ENCODE measurements at places on chromosomes 3 and 15. TPM values are rescaled to one million over a fixed set of nuclear protein-coding genes. Genes with fewer than 3 reads are reported as not detected.

DNA sequence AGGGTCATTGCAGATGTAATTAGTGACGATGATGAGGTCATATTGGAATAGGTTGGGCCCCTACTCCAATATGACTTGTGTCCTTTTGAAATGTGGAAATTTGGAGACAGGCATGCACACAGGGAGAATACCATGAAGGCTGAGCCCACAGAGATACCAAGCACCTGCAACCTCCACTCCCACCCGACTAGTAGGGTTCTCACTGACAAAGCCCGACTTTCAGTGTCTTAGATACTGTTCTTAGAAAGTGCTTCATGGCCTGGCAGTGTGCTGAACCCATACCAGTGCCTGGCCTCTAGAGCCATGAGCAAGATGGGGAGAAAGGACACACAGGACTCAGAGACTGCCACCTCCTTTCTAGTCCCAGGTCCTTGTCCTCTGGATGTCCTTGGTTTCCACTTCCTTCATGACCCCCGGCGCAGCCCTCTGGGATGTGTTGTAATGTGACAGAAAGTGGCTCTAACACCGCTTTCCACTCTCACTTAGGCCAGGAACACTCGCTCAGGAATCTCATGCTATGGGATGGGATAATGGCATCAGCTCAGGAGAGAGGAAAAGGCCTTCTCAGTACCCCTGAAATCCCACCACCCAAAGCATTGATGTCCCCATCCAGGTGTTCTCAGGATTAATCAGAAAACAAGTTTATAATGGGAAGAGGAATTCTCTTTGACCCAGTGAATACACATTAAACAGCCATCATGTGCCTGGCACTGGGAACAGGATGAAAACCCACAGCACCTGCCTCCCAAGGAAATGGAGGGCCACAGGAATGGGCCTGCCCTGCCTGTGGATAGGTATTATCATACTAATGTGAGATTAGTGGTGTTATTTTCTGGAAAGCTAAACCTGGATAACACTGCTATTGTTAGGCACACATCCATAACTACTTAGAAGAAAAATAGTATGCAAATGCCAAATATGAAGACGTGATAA, 59.9 kb downstream of the RPL39L start:
- H3K4me3 ChIP-seq: no peak overlapping the region
- peaks cover 27% of the 10 kb centered on the region for H3K36me3 ChIP-seq
- no peak overlapping the region for H3K27ac ChIP-seq
- no peak for DNase-seq
- H3K4me1 ChIP-seq: no peaks in the 10 kb centered on the region
- H3K27me3 ChIP-seq: no peaks in the 10 kb centered on the region

- no peaks in the 10 kb centered on the region for H3K36me3 ChIP-seq
- no peaks in the 10 kb centered on the region for H3K27me3 ChIP-seq
- H3K27ac ChIP-seq: no peak overlapping the region
- H3K4me1 ChIP-seq: no peaks in the 10 kb centered on the region
- DNase-seq: no peak
Measured at GRCh38 chr15:42139596-42139995, 16.8 kb downstream of the PLA2G4F start.

DNA sequence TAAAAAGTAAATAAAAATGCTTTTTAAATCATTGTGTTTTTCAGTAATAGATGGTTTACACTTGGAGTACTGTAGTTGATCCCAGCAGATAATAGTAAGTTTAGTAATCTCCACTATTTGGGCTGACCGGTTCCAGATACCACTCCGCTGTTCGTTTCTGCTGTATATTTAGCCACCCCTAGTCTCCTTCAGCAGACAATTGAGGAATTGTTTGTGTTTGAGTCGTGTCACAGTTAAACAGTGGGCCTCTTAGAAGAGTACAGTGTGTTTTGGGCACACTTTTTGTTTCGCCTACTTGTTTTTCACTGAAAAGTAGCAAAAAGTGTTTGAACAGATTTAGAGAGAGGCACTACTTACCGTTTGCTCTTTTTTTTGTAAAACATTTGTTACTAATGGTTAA, 33.2 kb downstream of the PAK2 start:
- H3K4me3 ChIP-seq: no peak overlapping the region
- H3K4me1 ChIP-seq: no peaks in the 10 kb centered on the region
- peaks cover 2% of the 10 kb centered on the region for H3K36me3 ChIP-seq
- no peaks in the 10 kb centered on the region for H3K27me3 ChIP-seq
- no peak overlapping the region for H3K27ac ChIP-seq

GRCh38 chr3:9404680-9405079, 7.3 kb downstream of the SETD5 start:
- peaks cover 6% of the 10 kb centered on the region for H3K4me1 ChIP-seq
- no peak for DNase-seq
- no peak overlapping the region for H3K4me3 ChIP-seq
- no peak overlapping the region for H3K27ac ChIP-seq
- H3K27me3 ChIP-seq: no peaks in the 10 kb centered on the region

DNA sequence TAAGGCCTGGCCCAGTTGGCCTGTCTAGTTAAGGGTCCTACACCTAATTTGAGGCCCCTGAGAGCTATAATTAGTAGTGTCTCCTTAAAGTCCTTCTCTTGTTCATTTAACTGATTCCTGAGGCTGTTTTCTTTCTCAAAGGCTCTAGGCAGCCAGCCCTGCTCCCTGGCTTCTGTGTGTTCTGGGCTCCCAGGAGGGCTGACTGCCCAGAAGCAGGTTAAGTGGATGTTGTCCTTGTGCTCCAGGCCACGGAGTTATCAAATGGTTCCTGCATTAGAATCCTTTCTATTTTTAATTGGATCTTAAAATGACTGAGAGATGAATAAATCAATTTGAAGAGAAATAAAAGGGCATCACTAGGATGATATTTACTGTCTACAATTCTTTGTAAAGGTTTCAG, 140.0 kb downstream of the SNRK start:
- no peak overlapping the region for H3K27ac ChIP-seq
- no peaks in the 10 kb centered on the region for H3K27me3 ChIP-seq
- no peaks in the 10 kb centered on the region for H3K4me1 ChIP-seq
- DNase-seq: no peak

GRCh38 chr3:189695400-189695799, 64.2 kb downstream of the TP63 start:
- H3K4me3 ChIP-seq: no peak overlapping the region
- DNase-seq: no peak
- no peaks in the 10 kb centered on the region for H3K27me3 ChIP-seq
- no peaks in the 10 kb centered on the region for H3K4me1 ChIP-seq
- H3K36me3 ChIP-seq: no peaks in the 10 kb centered on the region
- no peak overlapping the region for H3K27ac ChIP-seq

Gene MKRN3
- total RNA-seq: not detected

Data from GM12878 (cell line).